ENCODE measurements at places on chromosomes 3 and 15.

DNA sequence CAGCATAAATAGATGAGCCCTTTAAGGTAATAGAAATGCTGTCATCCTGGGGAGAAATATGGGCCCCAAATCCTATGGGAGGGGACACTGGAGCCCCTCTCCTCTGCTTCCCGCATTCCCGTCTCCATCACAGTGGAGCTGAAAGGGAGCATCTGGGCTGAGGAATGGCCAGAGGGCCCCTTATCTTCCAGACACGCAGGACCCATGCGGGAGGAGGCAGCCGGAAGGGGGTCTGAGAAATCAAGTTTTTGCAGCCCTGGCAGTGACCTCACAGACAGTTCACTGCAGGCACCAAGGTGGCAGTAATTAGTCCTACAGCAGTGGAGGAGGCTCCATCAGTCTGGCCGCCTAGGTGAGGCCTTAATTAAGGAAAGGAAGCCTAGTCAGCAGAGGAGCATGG, 80.2 kb downstream of the RAB11A start:
- DNase-seq = no peak

GRCh38 chr3:150830094-150830681, 67.2 kb upstream of the SIAH2 start:
- DNase-seq = no peak

- DNase-seq = no peak
These were observed 31.4 kb downstream of the RGMA start for GRCh38 chr15:93057618-93058017.

- no peak for DNase-seq
These were observed 85.3 kb upstream of the MBNL1 start for GRCh38 chr3:152183473-152183872.

GRCh38 chr3:30343861-30344260, 262.5 kb upstream of the TGFBR2 start:
- no peak for DNase-seq
